ENCODE measurements at places on chromosomes 6 and 20. TPM values are rescaled to one million over a fixed set of nuclear protein-coding genes. Genes with fewer than 3 reads are reported as not detected.

GRCh38 chr6:31576897-31577578 lies 1.7 kb downstream of the TNF start:
- DNase-seq: no peak

DNA sequence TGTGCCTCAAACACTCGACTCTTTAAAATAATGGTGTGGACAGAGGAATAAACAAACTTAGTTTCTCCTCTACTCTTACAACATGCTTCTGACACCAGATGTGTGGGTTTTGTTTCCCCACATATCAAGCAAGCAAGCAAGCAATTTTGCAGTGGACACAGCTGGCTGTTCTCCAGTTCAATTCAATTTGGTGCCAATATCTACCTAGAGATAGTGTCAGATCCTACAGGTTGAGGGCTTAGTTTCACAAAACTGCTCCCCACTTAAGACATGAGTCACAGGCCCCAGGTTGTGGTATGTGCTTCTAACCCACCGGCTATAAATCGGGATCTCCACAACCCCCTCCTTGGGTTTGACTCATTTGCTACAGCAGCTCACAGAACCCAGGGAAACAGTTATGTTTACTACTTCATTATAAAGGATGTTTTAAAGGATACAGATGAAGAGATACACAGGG lies 131.4 kb upstream of the TRAF3IP2 start:
- DNase-seq: no peak

Gene OCSTAMP
- total RNA-seq: not detected

DNA sequence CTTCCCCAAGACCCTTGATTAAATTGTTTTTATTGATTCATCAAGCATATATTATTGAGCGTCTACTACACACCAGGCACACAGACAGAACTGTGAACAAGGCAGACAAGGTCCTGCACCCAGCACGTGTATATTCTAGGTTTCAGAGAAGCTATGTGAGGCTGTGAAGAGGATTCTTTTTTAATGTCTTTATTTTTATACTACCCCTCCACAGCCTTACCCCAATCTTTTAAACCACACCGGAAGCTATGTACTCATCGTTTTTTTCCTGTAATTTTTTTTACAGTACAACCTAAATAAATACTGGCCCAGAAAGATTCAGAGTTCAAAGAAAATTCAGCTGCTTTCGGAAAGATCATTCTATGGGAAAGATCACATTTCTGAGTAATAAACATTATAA lies 10.0 kb downstream of the SGK1 start:
- no peak for DNase-seq

Gene OPRM1
- total RNA-seq: not detected

Gene GMPR
- 121 TPM for total RNA-seq

DNA sequence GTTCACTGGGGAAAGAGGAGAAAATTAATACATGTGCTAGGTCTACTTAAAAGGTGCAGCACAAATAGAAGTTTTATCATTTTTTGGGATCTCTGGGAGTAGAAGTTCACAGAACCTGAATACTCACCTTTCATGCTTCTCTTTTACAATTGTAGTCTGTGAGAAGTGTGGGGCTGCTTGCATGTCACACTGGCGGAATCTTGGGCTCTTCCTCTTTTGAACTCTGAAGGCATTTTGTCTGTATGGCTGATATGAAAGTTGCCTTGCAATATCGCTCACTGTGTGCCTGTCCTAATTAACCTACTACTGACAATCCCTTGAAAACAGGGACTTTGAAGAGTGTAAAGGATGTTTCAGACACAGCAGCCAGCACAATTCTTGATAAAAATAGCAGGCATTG lies 65.9 kb upstream of the CLDN20 start:
- no peak for DNase-seq

GRCh38 chr6:7903673-7904072 lies 6.9 kb downstream of the TXNDC5 start:
- DNase-seq: no peak

Gene TREM1
- 0.67 TPM for total RNA-seq

DNA sequence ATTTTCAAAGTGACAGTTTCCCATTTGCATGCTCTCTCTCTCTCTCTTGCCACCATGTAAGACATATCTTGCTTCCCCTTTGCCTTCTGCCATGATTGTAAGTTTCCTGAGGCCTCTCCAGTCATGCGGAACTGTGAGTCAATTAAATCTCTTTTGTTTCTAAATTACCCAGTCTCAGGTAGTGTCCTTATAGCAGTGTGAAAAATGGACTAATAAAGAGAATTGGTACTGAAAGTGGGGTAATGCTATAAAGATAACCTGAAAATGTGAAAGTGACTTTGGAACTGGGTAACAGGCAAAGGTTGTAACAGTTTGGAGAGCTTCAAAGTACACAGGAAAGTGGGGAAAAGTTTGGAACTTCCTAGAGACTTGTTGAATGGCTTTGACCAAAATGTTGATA lies 389.8 kb downstream of the GRIK2 start:
- DNase-seq: no peak

- no peak for DNase-seq
Measured at GRCh38 chr20:17956099-17956685, 12.4 kb downstream of the SNX5 start.

DNA sequence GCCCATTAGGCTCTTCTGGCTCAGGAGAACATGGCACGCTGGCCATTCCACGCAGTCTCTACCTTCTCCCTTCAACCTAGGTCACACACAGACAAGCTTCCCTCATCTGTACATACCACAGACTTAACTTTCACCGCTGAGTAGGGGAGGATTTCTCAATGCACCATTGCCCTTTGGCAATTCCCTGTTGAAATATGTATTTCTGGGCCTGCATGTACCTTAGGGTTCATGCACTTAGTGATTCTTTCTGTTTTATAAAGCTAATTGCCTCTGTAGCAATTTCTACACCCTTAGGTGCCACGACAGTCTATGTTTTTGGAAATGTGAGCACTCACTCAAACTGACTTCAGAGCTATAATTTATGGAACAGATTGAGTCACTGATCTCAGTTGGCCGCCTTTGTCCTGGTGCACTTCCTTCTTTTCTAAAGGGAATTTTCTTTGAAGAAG lies 253.8 kb upstream of the PRDM1 start:
- DNase-seq: no peak

DNA sequence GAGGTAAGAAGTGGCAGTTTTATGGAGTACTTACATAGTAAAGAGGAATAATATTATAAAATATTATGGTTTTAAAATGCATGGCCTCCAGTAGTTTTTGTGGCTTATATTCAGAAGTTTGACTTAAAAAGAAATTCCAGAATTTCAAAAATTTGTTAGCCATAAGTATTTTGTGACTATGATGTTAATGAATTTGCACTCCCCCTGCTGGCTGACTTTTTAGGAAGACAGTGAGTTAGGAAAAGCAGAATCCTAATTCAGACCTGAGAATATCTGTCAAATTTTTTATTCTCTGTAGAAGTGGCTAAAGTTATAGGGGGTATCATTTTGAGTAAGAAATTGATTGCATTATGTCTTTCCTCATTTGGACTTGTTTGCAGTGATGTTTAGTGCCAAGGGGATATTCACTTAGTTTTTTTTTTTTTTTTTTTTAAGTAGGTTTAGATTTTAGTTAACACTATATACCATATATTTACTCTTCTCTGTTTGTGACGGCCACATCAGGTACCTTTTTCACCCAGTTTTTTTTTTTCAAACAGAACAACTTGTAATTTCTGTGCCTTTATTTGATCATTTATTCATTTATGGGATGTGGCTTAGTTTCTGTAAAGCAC lies 40.8 kb downstream of the ZFAND3 start:
- DNase-seq: no peak

Gene HLA-DQB1
- 2.9 TPM for total RNA-seq

Gene SLC24A3
- 0.62 TPM for total RNA-seq

GRCh38 chr6:40661726-40662125 lies 74.6 kb upstream of the LRFN2 start:
- no peak for DNase-seq

DNA sequence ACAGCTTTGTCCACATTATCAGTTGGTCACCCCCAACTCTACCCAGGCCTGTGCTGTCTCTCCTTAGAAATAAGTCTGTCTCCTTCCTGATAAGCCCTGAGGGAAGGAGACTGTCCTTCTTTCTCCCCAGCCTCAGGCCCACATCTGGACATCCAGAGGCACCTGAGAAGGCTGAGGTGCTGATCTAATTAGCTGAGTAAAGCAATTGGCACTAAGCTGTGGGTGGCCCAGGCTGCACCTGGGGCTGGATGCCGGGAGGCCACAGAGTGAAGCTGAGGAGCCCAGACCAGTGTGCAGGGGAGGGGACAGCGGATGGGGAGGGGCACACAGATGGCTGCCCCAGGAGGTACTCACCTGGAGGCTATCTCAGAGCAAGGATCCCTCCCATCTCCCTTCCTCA lies 26.2 kb upstream of the BMP7 start:
- no peak for DNase-seq

DNA sequence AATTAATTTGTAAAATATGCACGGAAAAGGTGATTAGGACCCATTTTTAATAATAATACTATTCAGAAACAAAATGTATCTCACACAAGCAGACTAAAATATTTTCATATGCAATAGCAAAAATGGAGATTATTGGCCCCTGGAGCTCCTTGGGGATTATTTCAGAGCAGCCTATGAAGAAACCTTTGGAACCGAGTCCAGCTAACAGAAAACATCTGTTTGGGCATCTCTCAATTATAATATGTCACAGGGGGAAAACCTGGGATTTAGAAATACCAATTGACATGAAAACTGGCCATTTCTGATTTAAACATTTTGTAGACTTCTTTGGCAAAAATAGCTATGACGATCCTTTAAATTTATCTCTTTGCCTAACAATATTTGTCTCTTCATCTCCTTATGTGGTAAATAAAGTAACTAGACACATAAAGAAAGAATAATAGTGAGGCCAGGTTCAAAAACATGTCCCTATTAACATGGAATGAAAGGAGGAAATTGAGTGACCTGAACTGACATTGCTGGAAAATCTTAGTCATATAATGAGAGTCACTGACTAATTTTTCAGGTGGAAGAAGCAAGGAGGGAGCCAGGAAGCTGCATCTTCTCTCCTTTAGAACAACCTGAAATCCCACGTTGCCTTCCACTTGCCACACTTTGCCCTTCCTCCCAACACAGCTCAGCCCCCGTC lies 199.0 kb downstream of the SOD2 start:
- no peak for DNase-seq
